ENCODE measurements at places on chromosomes 6 and 20.

- DNase-seq: peak; percentile 66
These were observed 10.9 kb upstream of the FANCE start for GRCh38 chr6:35441205-35441604.

DNA sequence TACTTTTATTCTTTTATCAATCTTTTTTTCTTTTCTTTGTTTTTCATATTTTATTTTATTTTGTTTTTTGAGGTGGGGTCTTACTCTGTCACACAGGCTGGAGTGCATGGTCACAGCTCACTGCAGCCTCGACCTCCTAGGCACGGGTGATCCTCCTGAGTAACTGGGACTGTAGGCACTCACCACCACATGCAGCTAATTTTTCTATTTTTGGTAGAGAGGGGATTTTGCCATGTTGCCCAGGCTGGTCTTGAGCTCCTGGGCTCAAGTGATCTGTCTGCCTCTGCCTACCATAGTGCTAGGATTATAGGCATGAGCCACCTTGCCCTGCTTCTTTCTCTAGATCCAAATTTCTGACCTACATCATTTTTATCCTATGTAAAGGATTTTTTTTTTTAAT, 153.2 kb downstream of the CDKAL1 start:
- no peak for DNase-seq

DNA sequence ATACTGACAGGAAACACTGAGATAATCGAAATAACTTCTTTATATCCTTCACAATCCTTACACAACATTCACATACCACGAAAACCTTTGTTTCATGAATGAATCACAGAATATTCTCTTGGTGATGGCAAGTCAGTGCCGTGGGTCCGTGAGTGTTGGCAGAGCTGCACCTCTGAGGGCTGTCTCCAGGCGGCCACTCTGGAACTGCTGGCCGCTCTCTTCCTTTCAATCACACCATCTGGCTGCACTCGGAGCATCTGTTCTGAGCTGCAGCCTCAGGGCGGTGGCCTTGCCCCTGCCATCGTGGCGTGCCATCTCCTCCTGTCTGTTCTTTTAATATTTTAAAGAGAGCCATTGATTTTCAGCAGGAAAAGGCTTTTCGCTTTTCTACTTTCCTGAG, 129.4 kb upstream of the AFDN start:
- no peak for DNase-seq

- no peak for DNase-seq
These were observed 48.1 kb downstream of the FOXA2 start for GRCh38 chr20:22536141-22536828.

DNA sequence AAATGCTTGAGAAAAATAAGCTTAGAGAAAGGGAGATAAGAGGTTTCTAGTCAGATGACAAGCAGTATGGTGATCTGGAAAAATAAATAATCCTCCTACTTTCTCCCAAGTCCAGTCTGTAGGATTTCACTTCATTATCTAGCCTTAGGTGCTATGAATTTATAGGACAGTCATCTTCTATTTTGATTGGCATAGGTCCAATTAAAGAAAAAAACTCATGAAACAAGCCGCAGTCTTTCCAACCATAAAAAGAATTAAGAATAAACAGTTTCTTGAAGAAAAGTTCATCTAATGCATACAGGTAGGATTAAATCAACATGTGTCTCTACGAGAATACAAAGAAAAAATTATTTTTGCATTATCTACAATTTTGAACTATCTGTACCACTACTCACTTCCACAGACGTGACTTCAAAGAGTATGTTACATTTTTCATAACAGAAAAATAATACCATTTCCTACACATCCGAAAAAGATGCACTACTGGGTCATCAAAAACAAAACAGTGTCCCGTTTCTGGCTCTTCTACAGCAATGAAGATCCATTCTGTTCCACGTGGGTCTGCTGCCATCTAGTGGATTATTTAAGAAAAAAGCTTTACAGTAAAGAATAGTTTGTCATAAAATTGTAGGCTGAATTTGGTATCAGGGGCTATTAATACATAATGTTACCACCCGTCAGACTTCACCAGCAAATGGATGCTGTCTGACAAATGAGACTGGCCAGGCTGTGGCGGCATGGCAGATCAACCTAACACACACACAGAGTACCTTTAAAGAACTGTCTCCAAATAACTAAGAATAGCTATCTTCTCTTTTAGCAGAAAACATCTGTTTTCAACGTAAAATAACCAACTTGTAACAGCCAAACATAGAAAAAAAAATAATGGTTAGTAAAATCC, 28.9 kb downstream of the STX7 start:
- DNase-seq: no peak

GRCh38 chr20:1417273-1417672, 24.4 kb upstream of the FKBP1A start:
- DNase-seq: peak; percentile 93

GRCh38 chr20:51469046-51469445, 73.5 kb downstream of the NFATC2 start:
- DNase-seq: peak; percentile 25

- DNase-seq: no peak
These were observed 72.9 kb downstream of the TSBP1 start for GRCh38 chr6:32298632-32299336.
